Gastroesophageal sphincter (tissue), 4 donors: ENCODE measurements at places on chromosomes 16 and 17. TPM values are rescaled to one million over a fixed set of nuclear protein-coding genes. Genes with fewer than 3 reads are reported as not detected.

DNA sequence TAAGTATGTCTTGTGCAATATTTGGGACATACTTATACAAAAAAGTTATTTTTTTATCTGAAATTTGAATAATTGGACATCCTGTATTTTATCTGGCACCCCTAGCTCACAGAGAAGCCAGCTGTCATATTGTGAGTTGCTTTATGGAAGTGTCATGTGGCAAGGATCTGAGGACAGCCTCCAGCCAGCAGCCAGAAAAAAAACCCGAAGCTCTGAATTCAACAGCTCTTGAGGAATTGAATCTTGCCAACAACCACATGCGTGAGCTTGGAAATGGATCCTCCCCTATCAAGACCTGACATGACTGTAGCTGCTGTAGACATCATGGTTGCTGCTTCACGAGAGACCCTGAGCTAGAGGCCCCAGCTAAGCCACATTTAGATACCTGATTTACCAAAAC, 187.2 kb upstream of the SHISA6 start:
- no peak for ATAC-seq
- H3K36me3 ChIP-seq: no peaks in the 10 kb centered on the region
- H3K4me3 ChIP-seq: no peak overlapping the region
- no peaks in the 10 kb centered on the region for H3K4me1 ChIP-seq
- H3K27ac ChIP-seq: no peak overlapping the region

GRCh38 chr17:38447502-38448085, 19.3 kb downstream of the ARHGAP23 start:
- peaks cover 72% of the 10 kb centered on the region for H3K4me1 ChIP-seq
- H3K36me3 ChIP-seq: no peaks in the 10 kb centered on the region
- ATAC-seq: no peak
- H3K4me3 ChIP-seq: no peak overlapping the region

DNA sequence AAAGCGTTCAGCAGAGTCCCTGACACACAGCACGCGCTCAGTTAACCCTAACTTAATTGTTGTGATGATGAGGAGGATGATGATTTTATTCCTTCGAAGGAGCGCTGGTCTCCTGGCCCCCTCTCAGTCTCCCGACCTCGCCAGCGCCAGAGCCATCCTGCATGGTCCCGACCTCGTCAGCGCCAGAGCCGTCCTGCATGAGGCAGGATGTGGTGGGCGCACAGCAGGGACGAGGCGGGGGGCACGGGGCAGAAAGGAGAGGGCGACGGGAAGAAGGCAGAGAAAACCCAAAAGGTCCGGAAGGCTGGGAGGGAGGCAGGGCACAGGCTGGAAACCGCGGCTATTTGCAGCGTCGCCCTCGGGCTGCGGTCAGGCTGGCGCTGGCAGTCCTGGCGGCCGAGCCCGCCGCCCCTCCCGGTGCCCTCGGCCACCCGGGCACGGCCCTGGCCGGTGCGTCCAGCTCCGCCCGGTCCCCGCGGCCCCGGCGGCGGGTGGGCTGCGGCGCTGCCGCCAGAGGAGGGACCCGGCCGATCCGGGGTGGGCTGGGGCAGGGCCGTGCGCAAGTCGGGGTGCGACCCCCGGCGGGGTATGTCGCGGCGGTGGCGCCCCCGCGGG, 3.0 kb upstream of the TAC4 start:
- H3K36me3 ChIP-seq: no peaks in the 10 kb centered on the region
- no peaks in the 10 kb centered on the region for H3K27me3 ChIP-seq
- H3K27ac ChIP-seq: peak overlapping the region; percentile 38
- peaks cover 37% of the 10 kb centered on the region for H3K4me1 ChIP-seq

GRCh38 chr16:29302976-29303375, 103.5 kb downstream of the NPIPB11 start:
- ATAC-seq: no peak
- H3K27ac ChIP-seq: no peak overlapping the region
- H3K27me3 ChIP-seq: no peaks in the 10 kb centered on the region
- no peak overlapping the region for H3K4me3 ChIP-seq
- H3K4me1 ChIP-seq: no peaks in the 10 kb centered on the region

GRCh38 chr16:22903716-22904115, 89.8 kb downstream of the HS3ST2 start:
- peaks cover 44% of the 10 kb centered on the region for H3K27me3 ChIP-seq
- no peak for ATAC-seq
- no peaks in the 10 kb centered on the region for H3K36me3 ChIP-seq
- no peaks in the 10 kb centered on the region for H3K4me1 ChIP-seq

DNA sequence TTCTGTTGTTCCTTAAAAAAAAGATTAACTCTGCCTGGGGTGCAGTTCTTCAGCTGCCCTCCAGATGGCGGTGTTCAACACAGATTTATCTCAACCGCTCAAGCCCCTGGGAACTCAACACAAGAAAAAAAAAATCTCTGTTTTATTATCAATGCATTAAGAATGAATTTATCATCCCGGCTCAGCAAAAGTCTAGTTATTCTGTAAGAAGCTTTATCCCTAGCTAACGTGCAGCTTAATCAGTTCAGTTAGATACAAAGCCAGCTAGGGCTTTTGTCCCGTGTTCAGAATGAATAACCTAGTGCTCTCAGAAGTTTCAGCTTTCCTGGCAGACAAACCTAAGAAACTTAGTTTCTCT, 475.9 kb upstream of the CCL2 start:
- H3K4me3 ChIP-seq: no peak overlapping the region
- peaks cover 5% of the 10 kb centered on the region for H3K4me1 ChIP-seq
- H3K27me3 ChIP-seq: peaks cover 46% of the 10 kb centered on the region
- no peaks in the 10 kb centered on the region for H3K36me3 ChIP-seq

HAGHL gene
- total RNA-seq: 4.8 TPM

WNT9B gene
- total RNA-seq: not detected

HLF gene
- 59.4 TPM for total RNA-seq
